ENCODE measurements at places on chromosomes 11 and 22.

DNA sequence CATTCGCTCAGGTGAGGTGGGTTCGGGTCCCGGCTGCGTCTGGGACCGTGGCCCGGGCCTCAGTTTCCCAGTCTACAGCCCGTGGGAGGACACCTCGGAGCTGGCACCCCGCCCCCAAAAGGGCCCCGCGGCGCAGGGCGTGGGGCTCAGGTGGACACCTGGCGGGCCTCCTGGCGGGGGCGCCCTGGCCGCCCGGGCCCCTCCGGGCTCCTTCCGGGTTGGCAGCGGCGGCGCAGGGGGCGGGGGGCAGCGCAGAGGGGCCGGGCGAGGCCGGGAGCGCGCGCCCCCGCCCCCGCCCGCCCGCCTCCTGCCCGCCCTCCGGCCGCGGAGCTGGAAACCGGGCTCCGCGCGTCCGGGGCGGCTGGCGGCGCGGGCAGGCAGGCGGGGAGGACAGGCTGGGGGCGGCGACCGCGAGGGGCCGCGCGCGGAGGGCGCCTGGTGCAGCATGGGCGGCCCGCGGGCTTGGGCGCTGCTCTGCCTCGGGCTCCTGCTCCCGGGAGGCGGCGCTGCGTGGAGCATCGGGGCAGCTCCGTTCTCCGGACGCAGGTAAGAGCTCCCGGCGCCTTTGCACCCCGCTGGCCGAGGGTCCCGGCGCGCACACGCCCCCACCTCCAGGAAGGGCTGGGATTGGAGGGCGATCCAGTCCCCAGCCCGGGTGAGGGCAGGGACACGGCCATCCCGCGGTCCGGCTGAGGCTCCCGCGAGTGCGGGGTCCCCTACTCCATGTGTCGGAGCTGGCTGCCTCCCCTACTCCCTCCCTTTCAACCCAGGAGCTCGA lies at the start of gene EMID1:
TSS of gene EMID1 (plus strand) at position 303 of the 778 bp plus-strand sequence. CDS start at position 446, 143 bp downstream.
- peak; percentile 17 for DNase-seq

DNA sequence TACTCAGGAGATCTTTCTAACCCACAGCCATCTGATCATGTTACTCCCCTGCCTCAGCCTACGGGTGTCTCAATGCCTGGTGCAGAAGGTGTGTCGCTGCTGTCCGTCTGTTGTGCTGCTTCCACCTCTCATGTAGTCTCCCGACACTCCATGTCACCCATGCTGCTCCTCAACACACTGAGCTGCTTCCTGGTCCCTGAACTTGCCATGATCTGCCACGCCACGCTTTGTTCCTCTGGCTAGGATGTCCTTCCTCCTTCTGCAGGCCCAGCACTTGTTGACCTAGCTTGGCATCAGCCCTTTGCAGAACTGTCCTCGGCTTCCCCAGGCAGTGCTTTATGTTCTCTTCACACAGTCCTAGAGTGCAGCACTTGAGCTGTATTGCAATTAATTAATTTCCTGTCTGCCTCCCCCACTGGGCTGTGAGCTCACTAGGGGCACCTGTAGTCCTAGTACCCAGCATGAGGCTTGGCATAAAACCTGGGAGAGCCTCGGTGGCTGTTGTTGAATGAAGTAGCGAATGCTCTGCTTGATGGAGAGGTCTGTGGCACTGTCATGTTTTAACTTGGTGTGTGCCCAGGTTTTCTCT lies 9.5 kb downstream of the GTPBP1 start:
- no peak for DNase-seq

- DNase-seq = no peak
These were observed 14.1 kb upstream of the WNT7B start for GRCh38 chr22:45991098-45991497.

- DNase-seq = no peak
These were observed 959 bp downstream of the CCND1 start for GRCh38 chr11:69641681-69642548.

DNA sequence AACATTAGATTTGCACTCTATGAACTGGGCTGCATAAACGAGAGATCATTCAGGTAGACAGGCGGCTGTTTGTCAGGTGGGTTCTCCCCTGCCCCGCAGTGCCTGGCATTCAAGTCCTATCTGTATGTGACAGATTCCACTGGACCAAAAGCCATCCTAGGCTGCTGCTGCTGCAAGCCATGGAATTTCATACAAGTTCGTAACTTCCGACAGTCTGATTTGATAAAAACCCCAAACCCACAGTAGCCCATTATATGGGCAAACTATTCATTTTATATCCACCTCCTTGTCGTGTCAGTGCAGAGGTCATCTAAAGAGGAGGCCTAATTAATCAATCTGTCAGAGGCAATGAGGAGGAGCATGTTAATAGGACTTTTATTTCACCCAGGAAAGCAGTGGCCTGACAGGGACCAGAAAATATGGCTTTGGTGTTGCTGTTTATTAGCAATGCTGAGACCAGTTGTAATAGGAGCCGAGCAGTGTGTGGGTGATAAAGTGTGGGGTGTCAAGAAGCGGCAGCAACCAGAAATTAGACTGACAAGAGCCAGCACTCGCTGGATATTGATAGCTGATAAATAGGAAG lies 124.2 kb downstream of the ARL14EP start:
- no peak for DNase-seq

- no peak for DNase-seq
These were observed 23.3 kb downstream of the MICAL2 start for GRCh38 chr11:12133547-12134235.

GRCh38 chr11:44916331-44916730 lies 34.4 kb downstream of the TP53I11 start:
- no peak for DNase-seq

DNA sequence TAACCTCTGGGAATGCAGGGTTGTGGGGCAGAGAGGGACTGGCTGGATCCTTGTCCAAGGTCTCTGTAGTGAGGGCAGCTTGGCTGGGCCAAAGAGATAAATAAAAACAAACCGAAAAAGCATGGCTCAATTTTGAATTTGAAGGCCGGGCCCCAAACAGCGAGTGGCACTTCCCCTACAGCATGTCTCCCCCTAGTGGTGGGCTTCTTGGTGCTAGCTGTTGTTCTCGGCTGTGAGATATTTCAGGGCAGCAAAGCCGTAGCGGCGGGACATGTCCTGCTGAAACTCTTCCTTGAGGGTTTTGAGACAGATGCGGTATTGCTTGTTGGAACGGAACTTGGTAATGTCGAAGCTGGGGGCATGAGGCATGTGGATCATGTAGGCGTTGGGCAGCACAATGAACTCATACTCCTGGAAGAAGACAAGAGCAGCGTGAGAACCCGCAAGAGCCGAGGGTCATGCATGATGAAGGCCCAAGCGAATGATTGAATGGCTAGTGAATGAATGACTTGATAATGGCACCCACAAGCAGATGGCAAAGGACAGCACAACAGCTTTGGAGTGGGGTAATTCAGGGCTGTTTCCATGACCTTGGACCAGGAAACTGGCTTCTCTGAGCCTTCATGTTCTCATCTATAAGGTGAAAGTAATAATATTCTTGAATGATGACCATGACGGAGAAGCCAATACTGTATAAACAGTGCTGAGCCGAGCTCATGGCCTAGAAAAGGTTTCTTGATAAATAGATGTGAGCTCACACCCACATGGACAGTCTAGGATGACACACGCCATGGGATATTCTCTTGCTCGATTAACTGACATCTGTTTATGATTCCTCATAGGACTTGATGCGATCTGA lies 216.3 kb upstream of the SYN3 start:
- DNase-seq = no peak

All from activated CD8-positive, alpha-beta memory T cell treated with anti-CD3 and anti-CD28 coated beads for 1 hour (primary cell).